HAP-1 (cell line): ENCODE measurements at places on chromosomes 2 and 18.

DNA sequence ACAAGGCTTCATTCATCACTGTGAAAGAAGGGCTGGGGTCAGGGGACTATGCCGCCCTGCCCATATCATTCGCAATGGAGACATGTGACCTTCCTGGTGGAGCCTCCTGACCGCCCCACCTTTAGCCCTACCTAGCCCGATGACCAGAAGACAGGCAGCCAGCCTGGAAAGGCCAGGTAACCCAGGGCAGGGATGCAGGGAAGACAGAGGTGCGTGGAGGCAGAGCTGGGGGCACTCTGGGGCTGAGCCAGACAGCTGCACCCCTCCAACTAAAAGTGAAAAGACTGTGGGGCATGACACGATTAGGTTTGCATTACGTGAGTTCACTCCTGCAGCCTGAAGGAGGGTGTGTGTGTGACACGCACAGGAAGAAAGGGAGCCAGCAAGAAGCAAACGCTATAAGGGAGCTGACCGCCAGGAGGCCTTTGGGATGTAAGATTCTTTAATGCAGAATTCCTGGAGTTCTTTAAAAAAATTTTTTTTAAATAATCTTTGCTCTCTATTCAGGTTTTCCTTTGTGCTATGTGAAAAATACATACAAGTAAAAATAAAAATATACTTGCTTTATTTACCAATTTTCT lies 3.7 kb upstream of the HES6 start:
- DNase-seq = no peak

DNA sequence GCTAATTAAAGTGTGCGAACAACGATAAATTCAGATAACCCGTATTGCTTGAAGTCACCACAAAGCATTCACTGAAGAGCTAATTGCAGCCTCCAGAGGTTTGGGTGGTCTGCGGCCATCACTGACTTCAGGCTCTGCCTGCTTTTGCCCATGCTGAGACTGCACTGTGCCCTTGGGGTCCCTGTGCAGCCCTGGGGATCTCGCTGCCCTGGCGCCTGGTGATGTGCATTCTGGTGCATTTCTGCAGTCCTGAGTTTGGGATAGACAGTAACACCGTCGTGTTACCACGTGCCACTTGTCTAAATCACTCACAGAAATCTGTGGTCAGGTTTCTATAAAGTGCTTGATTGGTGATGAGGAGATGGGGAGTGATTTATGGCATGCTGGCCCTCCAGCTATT lies 27.6 kb downstream of the LDLRAD4 start:
- DNase-seq = no peak

- peak; percentile 86 for DNase-seq
These were observed 17.1 kb downstream of the VSNL1 start for GRCh38 chr2:17557596-17557995.

DNA sequence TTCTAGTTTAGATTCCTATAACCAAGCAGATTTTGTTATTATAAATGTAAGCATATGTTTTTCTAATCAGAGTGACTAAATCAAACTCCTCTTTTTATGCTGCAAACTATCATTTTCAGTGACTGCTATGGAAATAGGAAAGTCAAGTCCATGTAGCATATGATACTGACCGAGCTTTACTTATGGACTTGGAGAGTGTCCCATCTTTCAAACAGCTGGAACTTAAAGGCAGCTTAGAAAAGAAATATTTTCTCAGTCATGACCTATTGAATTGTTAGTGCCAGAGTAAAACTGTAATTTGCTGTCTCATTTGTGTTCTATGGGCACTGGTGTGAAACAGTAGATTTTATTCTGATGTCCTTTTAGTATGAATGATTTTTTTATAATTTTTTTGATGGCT lies 76.7 kb downstream of the PHLPP1 start:
- DNase-seq = no peak

DNA sequence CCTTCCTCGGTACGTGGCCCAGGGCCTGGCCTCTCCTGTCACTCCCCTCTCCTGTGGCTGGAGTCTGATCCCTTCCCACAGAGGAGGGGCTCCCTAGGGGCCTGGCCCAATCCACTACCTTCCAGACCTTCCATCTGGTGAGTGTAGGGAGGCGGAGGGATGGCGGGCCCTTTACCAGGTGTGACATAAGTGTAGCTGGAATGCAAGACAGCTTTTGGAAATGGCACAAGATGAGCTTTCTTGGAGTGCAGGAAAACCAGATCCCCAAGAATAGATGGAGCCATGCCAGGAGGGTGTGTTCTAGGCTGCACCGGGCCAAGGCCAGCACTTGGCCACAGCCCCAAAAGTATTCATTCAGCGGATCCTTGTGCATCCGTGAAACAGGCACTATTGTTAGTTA lies 30.1 kb downstream of the IGFBP5 start:
- DNase-seq = no peak

DNA sequence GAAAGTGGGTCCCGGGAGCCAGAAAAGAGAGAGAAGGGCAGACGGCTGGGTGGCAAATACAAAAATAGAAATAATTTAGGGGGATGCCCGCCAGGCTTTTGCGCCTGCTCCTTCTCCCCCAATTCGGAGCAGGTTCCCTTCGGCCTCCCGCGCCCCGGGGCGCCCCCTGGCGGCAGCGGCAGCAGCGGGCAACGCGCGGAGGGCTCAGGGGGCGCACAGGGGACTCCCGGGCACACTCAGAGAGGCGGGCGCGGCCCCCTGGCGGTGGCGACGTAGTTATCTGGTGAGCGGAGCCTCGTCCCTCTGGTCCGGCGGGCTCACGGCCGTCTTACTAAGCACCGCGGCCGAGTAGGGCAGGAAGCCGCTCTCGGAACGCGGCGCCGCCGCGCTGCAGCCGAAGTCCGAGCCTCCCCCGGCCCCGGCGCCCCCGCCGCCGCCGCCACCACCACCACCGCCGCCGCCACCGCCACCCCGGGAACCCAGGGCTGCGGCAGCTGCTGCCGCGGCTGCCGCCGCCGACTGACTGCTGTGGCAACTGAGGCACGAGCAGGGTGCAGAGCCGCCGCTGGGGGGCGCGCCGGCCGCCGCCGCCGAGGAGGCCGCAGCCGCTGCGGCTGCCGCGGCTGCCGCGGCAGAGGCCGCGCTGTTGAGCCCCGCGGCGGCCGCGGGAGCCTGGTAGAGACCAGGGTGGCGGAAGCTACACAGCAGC lies 3.8 kb downstream of the EVX2 start:
- peak; percentile 89 for DNase-seq

GRCh38 chr2:187719510-187719909 lies 165.3 kb upstream of the TFPI start:
- peak; percentile 42 for DNase-seq

DNA sequence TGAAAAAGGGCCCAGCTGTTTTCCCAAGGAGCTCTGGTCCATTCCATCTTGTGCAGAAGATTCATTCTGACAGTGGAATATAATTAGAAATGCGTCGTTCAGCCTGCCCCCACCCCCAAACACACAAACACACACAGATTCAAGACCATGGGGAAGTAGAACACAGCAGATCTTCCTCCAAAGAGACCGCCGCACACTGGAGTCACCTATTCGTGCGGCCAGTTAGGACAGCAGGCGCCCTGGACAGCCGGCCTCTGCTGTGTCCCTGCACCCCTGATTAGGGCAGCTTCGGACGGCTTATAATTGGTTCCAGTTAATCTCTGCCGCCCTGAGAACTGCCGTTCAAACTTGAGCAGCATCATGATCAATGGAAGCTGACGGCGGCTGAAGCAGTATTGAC lies 116.0 kb downstream of the GBX2 start:
- no peak for DNase-seq

DNA sequence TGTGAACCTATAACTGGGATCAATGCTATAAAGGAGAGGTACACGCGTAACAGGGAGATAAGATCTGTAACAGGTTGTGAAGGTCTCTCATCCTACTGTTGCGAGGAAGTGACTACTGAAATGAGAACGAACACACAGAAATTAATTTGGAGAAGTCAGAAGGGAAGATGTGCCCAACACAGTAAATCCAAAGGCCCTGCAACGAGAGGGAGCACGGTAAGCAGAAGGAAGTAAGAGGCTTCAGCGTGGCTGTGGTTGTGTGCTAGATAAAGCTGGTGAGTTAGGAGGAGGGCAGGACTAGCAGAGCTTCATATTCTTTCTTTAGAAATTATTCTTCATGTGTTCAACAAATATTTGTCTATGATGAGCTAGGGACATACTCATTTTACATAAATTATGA lies 2.5 kb upstream of the ATG16L1 start:
- no peak for DNase-seq

GRCh38 chr2:12619975-12620374 lies 96.8 kb upstream of the TRIB2 start:
- DNase-seq = no peak

- DNase-seq = no peak
These were observed 456.6 kb upstream of the UBE2E3 start for GRCh38 chr2:180523621-180524340.

DNA sequence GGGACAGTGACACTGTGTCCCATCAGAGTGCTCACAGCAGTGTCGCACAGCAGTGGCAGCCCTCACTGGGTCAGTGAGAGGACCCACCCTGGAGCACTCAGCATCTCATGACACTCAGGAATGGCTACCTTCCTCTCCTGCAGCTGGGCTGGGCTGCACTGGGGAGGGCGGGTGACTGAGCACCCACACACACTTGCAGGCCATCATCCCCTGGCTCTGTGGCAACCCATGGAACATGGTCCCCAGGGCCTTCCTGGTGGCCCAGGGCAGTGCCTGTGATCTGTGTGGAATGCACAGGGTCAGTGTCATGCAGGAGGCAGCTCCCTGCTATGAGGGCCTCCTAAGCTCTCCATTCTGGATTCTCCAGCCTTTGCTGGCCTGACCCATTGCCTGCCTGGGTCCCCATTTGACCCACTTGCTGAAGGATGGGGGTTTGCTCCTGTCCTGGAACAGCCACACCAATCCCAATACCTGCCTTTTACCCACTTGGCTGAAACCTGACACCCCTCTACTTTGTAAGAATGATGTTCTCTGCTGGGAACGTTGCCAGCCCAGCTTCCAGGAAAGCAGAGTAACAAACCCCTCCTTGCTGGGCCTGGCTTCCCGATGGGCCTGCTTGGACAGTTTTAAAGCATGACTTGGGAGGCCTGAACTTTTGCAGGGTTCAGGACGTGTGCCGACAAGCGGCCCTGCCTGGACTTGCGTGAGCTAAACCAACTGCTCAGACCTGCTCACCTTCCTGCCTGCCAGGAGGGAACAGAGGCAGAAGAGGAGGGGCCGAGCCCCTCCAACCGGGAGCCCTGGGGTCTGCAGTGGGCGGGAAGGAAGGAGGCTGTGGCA lies 13.7 kb downstream of the HS6ST1 start:
- peak; percentile 21 for DNase-seq

DNA sequence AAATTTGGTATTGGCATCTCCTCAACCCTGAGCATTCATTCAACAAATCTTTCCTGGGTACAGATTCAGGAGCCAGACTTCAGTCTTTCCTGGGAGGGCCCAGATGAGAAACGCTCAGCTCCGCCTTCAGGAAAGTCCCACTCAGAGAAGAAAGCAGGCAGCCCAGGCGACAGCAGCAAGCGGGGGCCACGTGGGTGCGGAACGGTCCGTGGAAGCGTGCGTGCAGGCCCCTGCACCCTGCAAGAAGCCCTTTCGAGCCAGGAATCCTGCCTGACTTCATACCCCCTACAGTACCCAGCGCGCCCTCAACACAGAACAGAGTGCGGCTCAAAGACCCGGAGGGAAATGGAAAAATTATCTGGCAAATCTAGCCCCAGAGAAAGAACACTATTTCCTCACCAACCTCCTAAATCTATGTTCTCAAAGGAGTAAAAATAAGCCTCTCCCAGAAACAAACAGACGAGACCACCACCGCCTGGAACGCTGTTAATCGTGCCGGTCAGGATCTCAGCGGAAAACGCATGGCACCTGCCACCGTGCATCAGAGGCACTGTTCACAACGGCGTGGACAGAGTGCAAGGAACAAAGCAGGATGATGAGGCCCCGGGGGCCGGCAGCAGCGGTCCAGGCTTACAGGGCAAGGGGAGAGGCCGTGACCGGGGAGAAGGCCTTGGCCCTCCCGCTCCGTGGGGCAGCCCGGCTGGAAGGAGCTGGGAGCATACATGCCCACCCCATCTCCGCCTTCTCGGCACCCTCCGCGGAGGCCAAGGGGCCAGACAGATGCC lies 318.3 kb downstream of the EIPR1 start:
- no peak for DNase-seq

DNA sequence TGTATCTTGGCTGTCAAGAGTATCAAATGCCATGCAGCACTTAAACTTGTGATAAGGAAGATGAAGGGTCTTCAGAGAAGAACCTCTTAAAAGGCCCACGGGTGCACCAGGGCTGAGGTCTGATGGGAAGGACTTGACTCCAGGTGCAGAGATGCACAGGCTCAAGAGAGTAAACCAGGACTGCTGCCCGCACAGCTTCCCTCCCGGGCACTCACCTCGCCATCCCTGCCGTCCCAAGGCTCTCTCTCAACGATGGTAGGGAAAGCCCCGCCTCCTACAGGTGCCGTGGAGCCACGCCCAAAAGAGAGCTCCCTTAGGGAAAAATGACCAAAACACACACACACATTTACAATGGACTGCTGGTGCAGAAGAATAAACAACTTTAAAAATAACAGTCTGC lies 27.9 kb downstream of the PDIA6 start:
- DNase-seq = no peak

DNA sequence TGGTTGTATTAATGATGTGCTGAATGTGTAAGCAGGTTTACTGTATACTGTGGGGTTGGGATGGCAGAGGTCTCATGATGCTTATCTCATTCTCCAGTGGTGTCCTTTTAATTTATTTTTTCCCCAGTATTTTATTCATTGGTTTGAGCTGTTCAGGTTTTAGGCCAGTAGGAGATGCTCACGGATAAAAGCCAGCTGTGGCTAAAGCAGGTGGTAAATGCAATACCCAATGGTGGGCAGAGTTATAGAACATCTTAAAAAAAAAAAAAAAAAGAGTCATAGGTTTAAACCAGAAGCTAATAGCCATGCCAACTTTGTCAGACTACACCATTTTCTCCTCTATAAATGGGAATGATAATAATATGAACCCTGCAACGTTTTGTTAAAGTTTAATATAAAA lies 57.8 kb upstream of the NEUROD1 start:
- DNase-seq = no peak

DNA sequence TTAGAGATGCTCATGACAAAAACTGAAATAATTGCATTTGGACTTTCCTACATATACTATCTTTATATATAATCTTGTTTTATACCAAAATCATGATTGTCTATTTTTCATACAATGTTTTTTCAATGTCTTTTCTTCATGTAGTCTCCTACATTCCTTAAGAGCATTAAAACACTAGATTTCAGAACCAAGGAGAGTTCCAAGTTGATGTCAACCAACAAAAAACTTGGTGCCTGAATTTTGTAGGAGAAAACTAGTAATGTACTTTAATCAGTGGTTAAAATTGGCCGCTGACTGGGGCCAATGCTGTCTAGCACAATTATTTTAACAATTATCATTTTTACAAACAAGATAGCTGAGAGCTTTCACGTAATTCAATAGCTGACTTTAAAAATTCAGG lies 678.8 kb downstream of the DCC start:
- no peak for DNase-seq

- no peak for DNase-seq
These were observed 143.1 kb upstream of the ZNF236 start for GRCh38 chr18:76679259-76679658.
